ENCODE measurements at places on chromosomes 12 and 14. TPM values are rescaled to one million over a fixed set of nuclear protein-coding genes. Genes with fewer than 3 reads are reported as not detected.

Gene YEATS4
- total RNA-seq, result 46.5 TPM

Gene ERP27
- not detected for total RNA-seq

Gene WNT5B
- total RNA-seq, result 22.0 TPM

Gene MORN3
- 3.3 TPM for total RNA-seq

Gene OR4N5
- not detected for total RNA-seq

Gene SLC38A4
- total RNA-seq, result 0.41 TPM

Gene RHOJ
- 4.5 TPM for total RNA-seq

Gene KRT82
- total RNA-seq, result not detected

Gene PIANP
- total RNA-seq, result 1.2 TPM

Gene RSRC2
- total RNA-seq, result 62.0 TPM

Gene GALNT16
- total RNA-seq, result 4.1 TPM

Gene HSPB8
- total RNA-seq, result 0.41 TPM

Gene MLXIP
- 6.9 TPM for total RNA-seq

Gene PIWIL1
- not detected for total RNA-seq

Gene LETMD1
- 54.6 TPM for total RNA-seq

Gene P2RX2
- total RNA-seq, result not detected

Gene ADAMTS20
- total RNA-seq, result 0.41 TPM

Gene PPM1H
- 11.8 TPM for total RNA-seq

Gene OR4K14
- total RNA-seq, result not detected

Gene MEG3
- 95.4 TPM for total RNA-seq

Gene GPRC5D
- total RNA-seq, result not detected

Gene HOXC10
- not detected for total RNA-seq

Gene BDKRB1
- total RNA-seq, result 0.41 TPM

Gene ANO2
- 4.1 TPM for total RNA-seq

Gene OAS2
- 0.82 TPM for total RNA-seq

Gene MGP
- total RNA-seq, result 2.0 TPM

Gene XPOT
- 53.8 TPM for total RNA-seq

Gene PCED1B
- total RNA-seq, result 0.41 TPM

Gene ALKBH2
- 31.4 TPM for total RNA-seq

Gene OVCH1
- total RNA-seq, result 0.41 TPM

Gene PDZRN4
- total RNA-seq, result 46.9 TPM

Gene RNASE3
- not detected for total RNA-seq

Gene RASSF8
- 19.2 TPM for total RNA-seq
